ENCODE measurements at places on chromosomes 4 and X.
A peak's percentile ranks its signal among the peaks of the same experiment; 100 is the strongest.

GRCh38 chrX:39377773-39378172 lies 576.5 kb downstream of the MID1IP1 start:
- DNase-seq, result no peak

DNA sequence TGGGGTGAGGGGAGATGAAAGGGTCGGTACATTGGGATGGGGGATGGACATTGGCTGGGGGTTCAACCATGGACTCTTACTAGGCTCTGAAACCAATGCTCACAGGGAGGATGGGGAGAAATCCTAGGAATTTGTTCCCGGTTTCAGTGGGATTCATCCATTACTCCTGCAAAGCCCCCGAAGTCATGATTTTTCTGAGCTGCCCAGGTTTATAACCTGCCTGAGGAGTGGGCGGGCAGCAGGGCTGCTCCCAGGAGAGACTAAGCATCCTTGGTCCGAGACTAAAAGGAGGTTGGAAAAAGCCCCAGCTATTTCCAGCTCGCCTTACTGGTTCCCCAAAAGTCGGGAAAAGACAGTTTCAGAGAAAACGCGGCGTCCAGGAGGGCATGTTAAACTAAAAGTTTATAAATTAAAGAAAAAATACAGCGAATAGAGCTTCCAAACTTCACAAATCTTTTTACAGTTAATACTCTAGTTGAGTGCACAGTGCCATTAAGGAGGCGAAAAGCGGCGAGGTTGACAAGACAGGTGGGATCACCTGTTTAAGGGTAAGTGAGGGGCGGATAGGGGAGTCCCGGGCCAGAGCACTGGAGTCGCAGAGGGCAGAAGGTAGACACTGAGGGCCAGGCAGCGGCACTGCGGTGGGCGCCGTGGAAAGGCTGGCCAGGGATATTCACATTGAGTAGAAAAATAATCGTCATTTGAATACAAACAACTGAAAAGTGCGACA lies 3.7 kb downstream of the NKX3-2 start:
- DNase-seq, result no peak

GRCh38 chrX:30910124-30910860 lies 21.2 kb upstream of the TAB3 start:
- DNase-seq, result no peak

DNA sequence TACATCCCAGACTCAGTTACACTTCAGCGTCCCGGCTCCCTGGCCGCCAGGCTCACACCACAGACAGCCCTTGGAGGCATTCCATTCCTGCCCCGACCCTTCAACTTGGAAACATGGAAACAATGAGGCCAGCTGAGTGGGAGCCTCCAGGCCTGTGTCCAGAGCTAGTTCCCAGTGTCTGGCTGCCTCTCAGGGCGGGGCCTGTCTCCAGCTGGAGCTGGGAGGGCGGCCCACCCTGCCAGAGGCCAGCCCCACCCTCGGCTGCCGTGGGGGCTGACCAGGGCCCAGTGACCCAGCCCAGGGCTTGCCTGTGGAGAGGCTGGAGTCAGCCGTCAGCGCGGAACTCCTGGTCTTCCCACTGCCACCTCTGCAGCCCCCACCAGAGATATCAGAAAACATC lies 37.4 kb upstream of the SPON2 start:
- no peak for DNase-seq

DNA sequence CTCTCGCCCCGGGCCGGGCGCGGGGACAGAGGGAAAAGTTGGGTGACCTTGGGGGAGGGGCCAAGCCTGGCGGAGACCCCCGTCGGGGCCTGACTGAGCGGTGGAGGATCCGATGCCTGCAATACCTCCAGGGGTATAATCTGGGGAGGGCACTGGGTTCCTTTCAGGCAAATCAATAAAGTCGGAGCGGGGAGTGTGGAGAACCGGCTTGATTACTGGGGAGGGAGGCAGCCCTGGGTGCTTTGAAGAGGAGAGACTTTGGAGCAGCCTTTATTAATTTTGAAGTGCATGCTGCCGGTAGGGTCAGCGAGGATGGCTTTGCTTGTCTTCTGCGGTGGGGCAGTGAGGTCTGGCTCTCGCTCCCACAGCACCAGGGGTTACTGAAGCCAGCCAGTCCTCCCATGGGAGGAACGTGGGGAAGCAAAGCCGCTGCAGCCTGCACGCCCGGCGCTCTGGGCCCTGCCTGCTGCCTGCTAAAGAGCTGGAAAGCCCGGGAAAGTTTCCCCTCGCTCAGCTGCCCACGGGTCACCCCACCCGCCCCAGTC lies 403 bp upstream of the LGI2 start:
- DNase-seq, result no peak

DNA sequence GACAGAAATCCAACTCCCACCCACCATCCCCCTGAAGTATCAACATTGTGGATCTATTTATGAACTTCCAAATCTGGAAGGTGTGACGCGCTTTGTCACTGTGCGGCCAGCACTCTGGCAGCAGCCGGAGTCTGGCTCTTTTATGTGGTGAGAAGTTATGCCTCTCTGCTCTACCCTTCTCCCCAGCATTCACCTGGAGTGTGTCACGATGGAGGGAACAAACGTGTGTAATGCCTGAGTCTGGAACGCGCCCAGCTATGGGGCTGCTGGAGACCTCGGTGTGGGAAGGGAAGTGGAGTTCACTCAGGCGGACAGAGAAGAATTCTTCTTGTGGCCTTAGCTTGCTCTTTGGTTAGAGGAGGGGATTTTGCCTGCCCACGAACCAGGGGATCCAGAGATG lies 222.1 kb upstream of the RPL34 start:
- no peak for DNase-seq

DNA sequence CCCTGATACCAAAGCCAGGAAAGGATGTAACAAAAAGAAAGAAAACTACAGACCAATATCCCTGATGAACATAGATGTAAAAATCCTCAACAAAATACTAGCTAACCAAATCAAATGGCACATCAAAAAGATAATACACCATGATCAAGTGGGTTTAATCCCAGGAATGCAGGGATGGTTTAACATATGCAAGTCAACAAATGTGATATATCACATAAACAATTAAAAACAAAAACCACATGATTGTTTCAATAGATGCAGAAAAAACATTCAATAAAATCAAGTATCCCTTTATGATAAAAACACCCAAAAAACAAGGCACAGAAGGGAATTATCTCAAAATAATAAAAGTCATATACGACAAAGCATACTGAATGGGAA lies 31.5 kb downstream of the ELF2 start:
- no peak for DNase-seq

- DNase-seq, result no peak
These were observed 221.5 kb upstream of the CXCL13 start for GRCh38 chr4:77384094-77384493.

DNA sequence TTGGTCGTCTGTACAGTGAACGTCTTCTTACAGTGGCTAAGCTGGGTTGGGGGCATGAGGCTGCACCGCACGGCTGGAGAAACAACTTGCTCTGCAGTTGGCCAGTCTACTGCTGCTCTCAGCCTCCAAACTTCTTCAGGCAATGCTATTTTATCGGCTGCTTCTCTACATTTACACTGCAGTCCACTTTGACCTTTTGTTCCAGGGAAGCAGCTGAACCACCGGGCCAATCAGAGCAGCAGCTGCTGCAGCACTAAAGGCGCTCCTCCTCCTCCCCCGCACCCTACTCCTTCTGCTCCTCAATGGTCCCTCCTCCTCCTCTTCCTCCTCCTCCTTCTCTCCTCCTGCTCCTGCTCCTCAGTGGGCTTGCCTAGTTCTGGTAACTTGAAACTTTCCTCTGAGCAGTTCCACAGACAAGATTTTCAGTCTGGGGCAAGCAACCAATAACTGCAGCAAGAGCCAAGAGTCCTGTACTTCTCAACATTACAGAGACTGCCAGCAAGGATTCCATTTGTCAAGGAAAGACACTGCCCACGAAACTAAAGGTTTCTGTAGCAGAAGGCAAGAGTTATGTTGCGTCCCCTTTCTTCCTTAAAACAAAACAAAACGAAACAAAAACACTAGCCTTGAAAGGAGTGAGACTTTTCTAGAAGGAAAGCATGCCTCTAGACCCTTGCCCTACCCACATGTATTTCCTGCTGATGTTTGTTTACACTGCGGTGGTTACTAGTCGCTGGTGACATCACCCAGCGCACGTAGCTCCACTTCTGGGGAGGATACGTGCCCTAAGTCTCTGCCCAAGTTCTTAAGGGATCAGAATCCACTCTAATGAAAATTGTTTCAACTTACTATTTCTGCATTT lies 125.7 kb upstream of the NAP1L5 start:
- DNase-seq, result peak; percentile 27
